ENCODE measurements at places on chromosomes 1 and 21. TPM values are rescaled to one million over a fixed set of nuclear protein-coding genes. Genes with fewer than 3 reads are reported as not detected.

DNA sequence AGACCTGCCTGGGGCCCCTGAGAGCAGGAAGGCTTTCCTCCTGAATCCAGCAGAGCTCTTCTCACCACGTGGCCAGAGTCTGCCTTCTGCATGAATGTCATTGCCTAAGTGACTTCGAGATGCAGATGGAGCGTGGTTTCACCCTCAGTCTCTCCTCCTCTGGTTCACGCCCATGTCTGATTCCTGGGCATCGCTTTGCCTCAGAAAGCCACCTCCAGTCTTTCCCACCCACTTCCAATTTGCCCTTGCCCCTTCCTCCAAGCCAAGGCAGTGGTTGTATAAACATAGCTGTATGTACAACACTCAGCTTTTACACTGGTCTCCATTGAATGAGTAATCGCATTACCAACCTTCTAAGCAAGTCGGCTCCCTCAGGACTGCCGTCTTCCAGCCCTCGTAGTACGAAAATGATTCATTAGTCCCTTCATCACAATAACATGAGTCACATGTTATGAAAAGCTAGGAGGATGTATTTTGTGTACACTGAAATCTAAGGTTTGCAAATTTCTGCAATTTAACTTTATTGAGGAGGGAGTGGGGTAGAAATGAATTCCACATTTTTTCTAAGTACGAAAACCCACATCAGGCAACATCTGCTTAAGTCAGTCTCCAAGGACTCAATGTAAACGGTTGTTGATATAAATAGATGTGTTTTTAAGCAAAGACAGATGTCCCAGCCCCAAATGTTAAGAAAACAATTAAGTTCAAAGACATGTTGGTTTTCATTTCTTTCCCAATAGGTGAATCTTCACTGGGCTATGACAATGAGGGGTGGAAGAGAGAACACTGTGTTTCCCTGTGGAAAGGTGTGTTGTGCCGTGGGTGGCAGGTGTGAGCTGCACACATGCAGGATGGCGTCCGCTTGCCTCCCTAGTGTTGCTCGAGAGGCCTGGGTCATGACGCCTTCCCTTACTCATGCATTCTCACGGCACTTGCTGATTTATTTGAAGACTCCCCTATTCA is 32.3 kb upstream of the ETS2 start:
- DNase-seq, result no peak

DNA sequence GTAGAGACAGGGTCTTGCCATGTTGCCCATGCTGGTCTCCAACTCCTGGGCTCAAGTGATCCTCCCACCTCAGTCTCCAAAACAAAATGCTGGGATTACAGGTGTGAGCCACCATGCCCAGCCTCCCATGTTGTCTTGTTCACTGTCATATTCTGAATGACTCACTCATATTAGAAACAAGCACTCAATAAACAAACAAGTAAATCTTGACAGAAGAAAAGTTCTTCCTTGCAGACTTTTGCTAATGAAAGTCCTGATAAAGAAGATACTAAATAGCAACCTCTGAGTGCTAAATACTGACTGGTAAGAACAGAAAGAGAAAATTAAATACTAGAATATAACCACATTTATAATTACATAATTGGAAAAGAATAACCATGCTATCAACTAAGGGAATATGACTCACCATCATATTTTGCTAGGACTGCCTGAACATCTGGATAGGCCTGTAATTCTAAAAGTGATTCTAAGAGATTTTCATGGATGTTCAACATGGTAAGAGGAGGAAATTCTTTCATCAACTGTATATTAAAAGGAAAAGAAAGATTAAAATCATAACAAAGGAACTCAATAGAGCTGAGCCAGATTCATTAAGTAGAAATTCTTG is 37.3 kb downstream of the ST7L start:
- no peak for DNase-seq

DNA sequence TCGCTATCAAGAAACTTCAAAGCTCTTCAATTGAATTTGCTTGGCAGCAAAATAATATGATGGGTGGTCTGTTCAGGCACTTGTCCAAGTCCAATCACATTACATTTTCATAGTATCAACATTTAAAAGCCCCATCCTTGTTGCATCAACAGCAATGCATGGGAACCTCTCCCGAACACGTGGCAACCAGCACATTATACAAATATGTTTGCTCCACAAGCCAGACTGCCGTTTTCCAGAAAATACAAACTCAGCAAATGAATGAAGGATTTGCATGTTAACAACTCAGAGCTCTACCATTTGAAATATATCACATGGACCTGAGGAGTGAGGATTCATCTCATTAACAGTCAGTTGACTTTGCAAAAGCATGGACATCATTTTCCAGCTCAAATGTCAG is 20.0 kb upstream of the LYPLAL1 start:
- no peak for DNase-seq

DNA sequence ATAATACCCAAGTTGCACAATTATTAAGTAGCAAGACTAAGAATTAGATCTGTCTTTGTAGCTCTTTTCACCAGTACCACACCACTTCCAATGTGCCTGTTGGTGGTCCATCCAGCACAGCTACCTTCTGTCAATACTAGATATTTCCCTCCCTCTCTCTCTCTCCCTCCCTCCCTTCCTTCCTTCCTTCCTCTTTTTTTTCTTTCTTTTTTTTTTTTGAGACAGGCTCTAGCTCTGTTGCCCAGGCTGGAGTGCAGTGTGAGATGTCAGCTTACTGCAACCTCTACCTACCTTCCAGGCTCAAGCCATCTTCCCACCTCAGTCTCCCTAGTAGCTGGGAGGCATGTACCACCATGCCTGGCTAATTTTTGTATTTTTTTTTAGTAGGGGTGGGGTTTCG is 21.1 kb downstream of the KPNA6 start:
- no peak for DNase-seq

DNA sequence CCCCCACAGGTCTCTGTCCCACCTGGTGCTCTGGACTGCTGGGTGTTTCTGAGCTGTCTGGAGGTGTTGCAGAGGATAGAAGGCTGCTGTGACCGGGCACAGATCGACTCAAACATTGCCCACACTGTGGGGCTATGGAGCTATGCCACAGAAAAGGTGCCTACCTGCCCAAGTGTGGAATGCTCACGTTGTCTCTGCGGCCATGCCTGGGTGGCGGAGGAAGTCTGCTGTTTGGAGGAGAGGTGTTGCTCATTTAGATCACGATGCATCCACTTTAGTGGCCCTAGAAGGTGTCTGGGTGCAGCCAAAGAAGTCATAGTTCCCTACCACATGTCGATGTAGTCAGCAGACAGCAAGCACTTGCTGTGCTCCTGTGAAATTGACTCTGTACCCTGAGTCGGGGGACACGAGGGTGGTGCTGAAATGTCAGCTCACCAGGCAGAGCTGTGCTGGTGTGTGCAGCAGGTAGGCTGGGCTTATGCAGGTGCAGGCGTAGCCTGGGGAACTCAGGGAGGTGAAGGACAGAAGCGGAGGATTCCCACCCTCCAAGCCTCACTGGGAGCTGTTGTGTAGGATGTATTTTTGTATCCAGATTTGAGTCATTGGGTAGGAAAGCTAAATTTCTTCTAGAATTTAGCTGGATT is 32.8 kb upstream of the PWP2 start:
- DNase-seq, result no peak

DNA sequence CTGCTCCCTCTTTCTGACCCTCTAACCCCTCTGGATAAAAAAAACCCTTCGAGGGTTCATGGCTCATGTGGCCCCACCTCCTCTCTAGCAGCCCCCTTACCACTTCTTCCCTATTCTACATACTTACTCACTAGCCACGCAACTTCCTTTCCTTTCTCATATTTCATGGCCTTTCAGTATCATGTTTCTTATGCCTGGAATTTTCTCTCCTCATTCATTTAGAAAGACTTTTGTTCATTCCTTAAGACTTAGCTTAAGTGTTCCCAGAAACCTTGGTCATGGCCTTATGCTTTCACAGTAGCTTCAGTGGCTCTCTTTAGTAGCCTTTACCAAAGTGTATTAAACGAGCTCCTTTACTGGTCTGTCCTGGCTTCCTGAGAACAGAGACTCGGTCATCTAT is 6.1 kb downstream of the ACP6 start:
- no peak for DNase-seq

The TNFRSF1B gene
- total RNA-seq, result 21.0 TPM

The RASSF5 gene
- 4.1 TPM for total RNA-seq

The KLHDC9 gene
- total RNA-seq, result 1.8 TPM

Data from stomach (tissue), 19 donors.